Amygdala (tissue), 56 donors: ENCODE measurements at places on chromosomes 13 and 19.

GRCh38 chr19:56341948-56342347, 27.3 kb upstream of the ZSCAN5A start:
- no peak for DNase-seq

GRCh38 chr13:65907666-65908525, 1322.2 kb downstream of the PCDH9 start:
- DNase-seq, result no peak

GRCh38 chr19:43638214-43638994, 1.2 kb downstream of the CADM4 start:
- DNase-seq, result no peak

GRCh38 chr19:8423817-8424223, 10.7 kb downstream of the MARCHF2 start:
- DNase-seq, result peak; percentile 20

DNA sequence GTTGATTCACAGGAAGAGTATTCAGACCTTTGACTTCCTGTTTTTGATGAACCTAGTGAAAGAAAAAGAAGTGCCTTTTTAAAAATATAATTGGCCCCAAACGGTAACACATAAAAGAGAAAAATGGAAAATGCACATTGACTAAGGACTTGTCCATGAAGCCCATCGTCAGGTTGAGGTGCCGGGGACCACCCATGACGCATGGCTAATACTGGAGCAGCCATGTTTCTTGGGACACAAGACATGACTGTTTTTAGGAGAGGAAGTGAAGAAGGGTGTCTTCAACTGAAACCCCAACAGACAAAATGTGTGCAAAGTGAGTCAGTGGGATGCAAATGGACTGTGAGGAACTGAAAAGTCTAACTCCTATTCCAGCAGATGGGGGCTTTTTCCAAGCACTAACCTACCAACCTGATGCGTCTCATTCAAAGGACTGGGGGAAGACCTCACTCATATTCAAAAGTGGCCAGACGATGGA, 459.4 kb downstream of the FOXO1 start:
- no peak for DNase-seq
